ENCODE measurements at places on chromosomes 7 and 10.

DNA sequence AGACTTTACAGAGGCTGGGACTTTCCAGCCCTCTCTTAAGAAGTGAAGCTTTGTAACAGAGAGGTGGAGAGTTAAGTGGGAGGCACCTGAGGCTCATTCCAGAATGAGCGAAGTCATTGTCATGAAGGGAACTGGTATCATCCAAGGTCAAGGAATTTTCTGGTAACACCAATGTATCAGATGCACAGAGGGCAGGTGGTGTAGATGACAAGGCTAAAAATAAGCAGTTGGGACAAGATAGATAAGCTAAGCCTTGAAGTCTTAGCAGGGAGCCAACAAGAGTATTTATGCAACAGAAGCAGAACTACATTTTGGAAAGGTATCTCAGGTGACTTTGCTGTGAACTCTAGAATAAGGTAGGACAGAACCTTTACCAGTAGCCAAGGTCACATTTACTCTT, 257.0 kb upstream of the AUTS2 start:
- no peak for DNase-seq

- no peak for DNase-seq
Measured at GRCh38 chr7:49692516-49692915, 80.9 kb upstream of the VWC2 start.

DNA sequence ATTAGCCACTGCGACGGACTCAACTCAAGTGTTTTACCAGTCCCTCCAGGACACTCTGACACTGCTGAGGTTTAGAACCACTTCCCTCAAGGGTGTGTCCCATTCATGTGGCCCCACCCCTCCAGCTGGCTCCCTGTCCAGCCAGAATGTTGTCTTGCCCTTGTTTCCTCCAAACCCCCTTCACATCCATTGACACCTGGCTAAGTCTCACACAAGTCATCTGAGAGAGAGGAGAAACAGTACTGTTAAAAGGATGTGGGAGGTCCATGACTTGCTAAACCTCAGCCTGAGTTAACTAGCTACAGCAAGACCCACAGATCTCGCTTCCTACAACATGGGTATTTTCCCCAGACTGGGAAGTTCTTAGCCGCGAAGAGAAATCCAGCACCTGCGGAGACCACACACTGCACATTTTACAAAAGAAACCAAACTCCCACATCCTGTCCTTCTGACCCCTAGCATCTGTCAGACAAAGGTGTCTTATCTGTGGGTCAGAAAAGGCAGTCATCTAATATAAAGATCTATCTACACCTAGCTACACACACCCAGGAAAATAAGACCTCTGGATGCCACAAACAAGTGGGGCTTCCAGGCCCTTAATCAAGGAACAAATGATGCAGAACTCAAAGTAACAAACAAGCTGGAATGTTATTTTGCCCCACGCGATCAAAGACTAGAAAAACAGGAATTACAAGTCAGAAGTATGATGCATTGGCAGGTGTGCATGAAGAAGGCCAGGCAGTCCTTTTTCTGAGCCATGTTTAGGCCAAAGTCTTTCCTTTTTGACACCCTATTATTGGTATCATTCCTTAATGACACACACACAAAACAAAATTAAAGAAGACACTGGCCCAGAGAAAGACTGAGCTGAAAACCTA, 13.9 kb downstream of the OSBPL3 start:
- DNase-seq = peak; percentile 17

GRCh38 chr7:4607311-4607729, 74.8 kb upstream of the FOXK1 start:
- no peak for DNase-seq

Data from stimulated activated CD4-positive, alpha-beta T cell treated with anti-CD3 and anti-CD28 coated beads, Interleukin-4, amount 100 ng/mL, for 4 hours (primary cell).